RWPE2 (cell line): ENCODE measurements at places on chromosomes 4 and X.

- DNase-seq, result no peak
These were observed 16.9 kb downstream of the ZBTB49 start for GRCh38 chr4:4306920-4307319.

- no peak for DNase-seq
These were observed 110.3 kb downstream of the SHROOM3 start for GRCh38 chr4:76545226-76545884.

DNA sequence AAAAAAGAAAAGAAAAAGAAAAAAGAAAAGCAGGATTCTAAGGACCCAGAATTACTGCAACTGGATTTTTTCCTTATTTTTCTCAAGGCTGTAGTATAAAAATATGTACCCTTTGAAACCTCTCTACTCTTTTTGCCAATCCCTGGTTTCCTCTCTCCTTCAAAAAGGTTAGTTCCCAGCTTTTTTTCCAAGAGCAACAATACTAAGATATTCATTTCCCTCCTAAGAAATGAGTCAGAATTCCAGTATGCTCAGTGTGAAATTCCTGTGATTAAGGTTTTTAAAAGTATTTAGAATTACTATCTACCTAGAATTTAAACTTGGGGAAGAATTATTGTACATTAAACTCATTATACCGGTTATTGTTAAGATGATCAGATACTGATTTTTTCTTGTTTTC lies 22.0 kb downstream of the SMIM14 start:
- DNase-seq, result no peak

GRCh38 chrX:155778844-155779553 lies 102.1 kb upstream of the VAMP7 start:
- DNase-seq, result no peak

DNA sequence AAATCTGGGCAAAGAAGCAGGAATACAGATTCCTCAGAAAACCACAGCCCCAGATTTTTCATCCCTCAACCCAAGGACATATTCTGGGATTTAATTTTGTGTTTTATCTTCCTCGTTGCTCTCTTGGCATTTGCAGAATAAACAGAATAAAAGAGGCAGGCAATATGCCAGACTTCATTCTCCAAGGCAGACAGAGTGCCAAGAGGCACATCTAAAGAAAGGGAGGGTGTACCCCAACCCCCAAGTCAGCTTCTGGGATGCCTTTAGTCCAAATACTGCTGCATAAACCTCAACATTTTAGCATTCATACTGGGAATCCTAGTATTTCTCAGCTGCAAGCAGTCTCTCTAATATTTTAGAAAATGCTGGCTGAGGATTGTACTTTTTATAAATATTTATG lies 629.2 kb downstream of the KLHL13 start:
- DNase-seq, result no peak

GRCh38 chrX:94454606-94455005 lies 780.6 kb downstream of the FAM133A start:
- DNase-seq, result no peak

GRCh38 chr4:24537025-24537424 lies 47.3 kb downstream of the DHX15 start:
- DNase-seq, result no peak

- DNase-seq, result no peak
These were observed 8.3 kb downstream of the SEC24B start for GRCh38 chr4:109441862-109442458.

- DNase-seq, result no peak
These were observed 6.6 kb downstream of the TIMM17B start for GRCh38 chrX:48890934-48891401.

- no peak for DNase-seq
These were observed 677.8 kb downstream of the ADGRL3 start for GRCh38 chr4:61877893-61878292.

GRCh38 chrX:49978176-49978575 lies 55.8 kb downstream of the CLCN5 start:
- DNase-seq, result no peak

GRCh38 chr4:81307991-81308390 lies 93.0 kb upstream of the PRKG2 start:
- DNase-seq, result no peak

GRCh38 chr4:4655901-4656300 lies 114.1 kb upstream of the STX18 start:
- no peak for DNase-seq

DNA sequence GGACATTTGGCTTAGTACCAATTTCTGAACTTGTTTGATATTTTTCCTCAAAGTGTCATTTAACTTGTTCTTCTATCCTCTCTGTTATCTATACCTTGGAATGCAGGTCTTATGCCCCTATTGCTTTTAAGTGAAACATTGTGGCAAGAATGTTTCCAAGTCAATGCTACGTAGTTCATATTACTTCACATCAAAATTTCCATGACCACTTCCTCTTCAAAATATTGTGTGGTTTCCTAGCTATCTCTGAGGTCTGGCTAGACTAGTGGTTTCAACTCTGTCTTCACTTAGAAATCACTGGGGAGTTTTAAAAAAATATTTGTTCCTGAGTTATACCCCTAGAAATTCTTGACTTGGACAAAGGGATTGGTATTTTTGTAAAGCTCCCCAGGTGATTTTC lies 20.2 kb upstream of the RASGEF1B start:
- no peak for DNase-seq

GRCh38 chr4:120960656-120961267 lies 38.2 kb upstream of the PRDM5 start:
- no peak for DNase-seq

- DNase-seq, result no peak
These were observed 787.9 kb upstream of the GALNTL6 start for GRCh38 chr4:171025343-171025742.

DNA sequence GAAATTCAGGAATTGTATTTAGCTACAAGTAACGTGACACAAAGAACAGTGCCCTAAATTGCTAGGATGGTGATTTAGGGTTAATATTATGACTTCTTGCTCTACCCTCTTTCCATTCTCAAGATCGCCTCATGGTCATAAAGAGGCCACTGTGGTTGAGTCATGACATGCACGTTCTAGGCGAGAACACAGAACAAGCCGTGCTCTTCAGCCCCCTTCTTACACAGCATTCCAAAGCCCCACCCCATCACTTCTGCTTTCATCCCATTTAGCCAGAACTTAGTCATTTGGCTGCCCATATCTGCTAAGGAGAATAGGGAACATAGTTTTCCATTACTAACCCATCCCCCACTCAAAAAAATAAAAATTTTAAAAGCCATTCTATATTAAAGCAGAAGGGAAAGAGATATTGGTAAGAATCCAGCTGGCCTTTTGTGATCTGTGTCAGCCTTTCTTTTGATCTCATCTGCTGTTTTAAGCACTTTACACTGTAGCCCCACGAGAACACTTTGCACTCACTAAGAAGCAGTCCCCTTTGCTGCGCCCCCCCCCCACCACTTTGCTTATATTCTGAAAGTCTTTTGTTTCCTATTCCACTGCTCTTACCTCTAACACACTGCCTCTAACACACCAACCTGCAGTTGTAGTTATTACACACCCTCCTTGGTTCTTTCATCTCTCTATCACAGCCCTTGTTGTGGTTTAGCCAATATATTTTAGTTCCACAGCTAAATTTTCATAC lies 28.4 kb downstream of the NPNT start:
- no peak for DNase-seq

- no peak for DNase-seq
These were observed 57.8 kb downstream of the MMRN1 start for GRCh38 chr4:89952458-89952857.

DNA sequence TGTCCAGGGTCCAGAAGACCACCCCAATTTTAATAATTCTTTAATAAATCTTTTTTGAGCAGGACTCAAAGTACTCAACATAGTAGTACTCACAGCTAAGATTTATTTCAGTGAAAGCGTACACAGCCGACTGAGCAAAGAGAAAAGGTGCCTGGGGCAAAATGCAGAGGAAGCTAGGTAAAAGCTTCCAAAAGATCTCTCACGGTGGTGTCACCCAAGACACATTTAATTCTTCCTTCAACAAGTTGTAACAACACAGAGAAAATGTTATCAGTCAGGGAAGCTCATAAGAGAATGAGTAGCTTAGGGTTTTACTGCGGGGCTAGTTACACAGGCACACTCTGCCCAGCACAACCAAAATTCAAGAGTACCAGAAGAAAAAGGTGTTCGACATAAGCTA lies 201.1 kb downstream of the OPHN1 start:
- no peak for DNase-seq

GRCh38 chr4:183429489-183429888 lies 14.9 kb upstream of the CDKN2AIP start:
- no peak for DNase-seq

DNA sequence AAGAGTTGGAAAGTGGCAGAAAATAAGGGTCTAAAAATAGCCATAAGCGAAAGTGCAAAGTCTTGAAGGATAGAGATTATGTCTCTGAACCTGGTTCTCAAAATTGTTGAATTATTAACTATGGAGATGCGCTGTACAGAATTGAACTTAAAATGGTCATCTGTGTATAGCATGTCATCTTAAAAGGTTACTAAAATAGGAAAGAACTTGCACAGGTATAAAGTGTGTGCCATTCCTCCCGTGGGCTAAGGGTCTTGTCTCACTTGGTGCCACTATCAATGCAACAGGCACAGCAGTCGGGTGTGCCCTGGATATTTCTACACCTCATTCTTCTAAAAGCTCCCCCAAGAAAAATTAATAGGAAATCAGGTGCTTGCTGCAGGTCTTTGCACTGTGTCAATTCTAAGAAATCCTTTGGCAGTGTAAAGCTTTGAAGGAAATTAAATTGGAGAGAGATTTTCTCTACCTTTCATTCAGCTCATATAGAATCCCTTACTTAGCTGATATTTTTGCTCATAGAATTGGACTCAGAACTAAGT lies 2.4 kb downstream of the SORBS2 start:
- DNase-seq, result no peak

GRCh38 chrX:632366-633042 lies 1.9 kb downstream of the SHOX start:
- DNase-seq, result no peak

DNA sequence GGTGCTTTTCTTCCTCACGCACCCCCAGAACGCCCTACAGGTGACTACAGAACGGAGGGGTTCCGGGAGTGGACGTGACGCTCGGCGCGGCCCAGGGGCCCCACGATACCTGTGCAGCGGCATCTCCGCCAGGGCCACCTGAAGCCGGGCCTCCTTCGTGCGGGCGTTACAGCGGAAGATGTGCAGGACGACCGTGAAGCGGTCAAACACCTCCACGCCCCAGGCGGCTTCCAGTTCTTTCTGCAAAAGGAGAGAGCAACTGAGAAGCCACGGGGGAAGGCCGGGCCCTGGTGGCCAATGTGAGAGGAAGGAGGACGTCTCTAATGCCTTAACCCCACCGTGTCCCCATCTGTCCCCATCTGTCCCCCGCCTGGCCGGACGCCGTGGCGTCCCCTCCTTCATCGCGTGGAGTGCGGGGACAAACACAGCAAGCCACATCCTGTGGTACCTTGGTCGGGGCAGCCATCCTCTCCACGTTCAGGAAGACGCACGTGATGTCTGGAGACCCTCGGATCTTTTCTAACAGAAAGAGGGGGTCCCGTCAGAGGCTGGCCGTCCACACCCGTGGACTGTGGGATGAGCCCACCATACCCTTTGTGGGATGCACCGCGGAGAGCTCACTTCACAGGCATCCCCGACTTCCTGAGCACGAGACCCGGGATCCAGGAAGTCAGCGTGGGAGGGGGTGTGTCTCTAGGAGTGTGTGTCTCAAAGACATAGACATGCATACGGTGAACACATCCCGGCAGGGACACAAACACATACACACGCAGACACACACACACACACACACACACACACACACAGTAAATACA lies 3.6 kb downstream of the GTPBP6 start:
- peak; percentile 75 for DNase-seq

GRCh38 chr4:97627750-97628149 lies 515.5 kb downstream of the STPG2 start:
- DNase-seq, result no peak

DNA sequence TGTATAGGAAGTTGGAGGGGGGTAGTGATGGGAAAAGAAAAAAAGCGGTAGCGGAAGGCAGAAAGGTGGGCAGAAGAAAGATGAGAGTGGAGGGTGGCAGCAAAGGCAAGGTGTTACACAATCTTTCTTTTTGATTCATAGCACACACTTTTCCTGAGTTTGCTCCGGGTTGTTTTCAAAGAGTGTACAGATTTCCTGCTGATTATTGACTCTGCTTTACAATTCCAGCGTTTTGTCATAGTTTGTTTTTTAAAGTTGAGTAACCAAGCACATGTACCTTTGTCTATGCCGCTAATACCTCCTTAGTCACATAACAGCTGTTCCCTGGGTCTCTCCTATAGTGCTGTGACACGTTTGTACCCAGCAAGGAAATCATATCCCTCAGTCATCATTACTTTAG lies 50.3 kb downstream of the AGA start:
- no peak for DNase-seq

- no peak for DNase-seq
These were observed 755.5 kb downstream of the GLUD2 start for GRCh38 chrX:121802881-121803412.

- no peak for DNase-seq
These were observed 55.5 kb downstream of the SCML1 start for GRCh38 chrX:17792826-17793225.

DNA sequence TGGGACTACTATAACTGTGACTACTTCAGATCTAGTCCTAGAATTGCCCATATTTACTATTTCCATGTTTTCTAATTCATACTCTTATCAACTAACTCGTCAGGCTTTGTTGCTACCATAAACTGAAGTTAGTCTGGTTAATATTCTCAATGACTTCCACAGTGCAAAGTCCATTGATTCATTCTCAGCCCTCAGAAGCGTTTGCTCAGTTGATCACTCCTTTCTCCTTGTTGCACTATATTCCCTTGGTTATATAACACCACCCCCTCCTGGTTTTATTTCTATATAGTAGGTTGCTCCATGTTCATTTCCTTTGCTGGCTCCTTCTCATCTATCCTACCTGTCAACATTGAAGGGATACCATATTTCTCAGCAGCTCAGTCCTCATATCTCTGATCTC lies 27.2 kb upstream of the SLC6A14 start:
- DNase-seq, result no peak

GRCh38 chr4:147596981-147597380 lies 20.2 kb upstream of the TMEM184C start:
- DNase-seq, result peak; percentile 77

GRCh38 chrX:134794692-134795091 lies 136.4 kb upstream of the PLAC1 start:
- no peak for DNase-seq

GRCh38 chr4:25694466-25694865 lies 38.8 kb downstream of the SLC34A2 start:
- DNase-seq, result no peak

GRCh38 chrX:30144221-30144620 lies 71.1 kb upstream of the MAGEB2 start:
- no peak for DNase-seq

GRCh38 chr4:1154523-1155182 lies 17.7 kb downstream of the SPON2 start:
- no peak for DNase-seq

- no peak for DNase-seq
These were observed 239.1 kb downstream of the ASMT start for GRCh38 chrX:1853916-1854315.
